ENCODE measurements at places on chromosomes 11 and 22.

GRCh38 chr11:2168286-2169004, 3.2 kb downstream of the TH start:
- no peak for DNase-seq

DNA sequence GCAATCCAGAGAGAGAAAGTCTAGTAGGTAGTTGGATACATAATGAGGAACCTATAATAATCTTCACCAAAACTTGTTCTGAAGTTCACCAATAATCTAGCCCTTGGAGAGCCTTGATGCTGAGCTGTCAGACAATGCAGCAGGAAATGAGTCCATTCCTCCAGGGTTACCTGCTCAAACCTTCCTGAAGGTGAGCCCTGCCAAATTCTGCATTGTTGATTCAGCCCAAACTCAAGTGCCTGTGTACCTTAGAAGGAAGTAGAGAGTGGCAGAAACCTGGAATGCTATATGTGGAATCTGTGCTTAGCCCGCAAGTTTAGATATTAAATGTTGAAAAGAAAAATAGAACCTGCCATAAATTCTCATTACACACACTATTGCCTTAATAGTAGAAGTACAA, 77.4 kb upstream of the SPON1 start:
- no peak for DNase-seq

- DNase-seq: peak; percentile 82
Measured at GRCh38 chr22:46006379-46007002, 29.5 kb upstream of the WNT7B start.

DNA sequence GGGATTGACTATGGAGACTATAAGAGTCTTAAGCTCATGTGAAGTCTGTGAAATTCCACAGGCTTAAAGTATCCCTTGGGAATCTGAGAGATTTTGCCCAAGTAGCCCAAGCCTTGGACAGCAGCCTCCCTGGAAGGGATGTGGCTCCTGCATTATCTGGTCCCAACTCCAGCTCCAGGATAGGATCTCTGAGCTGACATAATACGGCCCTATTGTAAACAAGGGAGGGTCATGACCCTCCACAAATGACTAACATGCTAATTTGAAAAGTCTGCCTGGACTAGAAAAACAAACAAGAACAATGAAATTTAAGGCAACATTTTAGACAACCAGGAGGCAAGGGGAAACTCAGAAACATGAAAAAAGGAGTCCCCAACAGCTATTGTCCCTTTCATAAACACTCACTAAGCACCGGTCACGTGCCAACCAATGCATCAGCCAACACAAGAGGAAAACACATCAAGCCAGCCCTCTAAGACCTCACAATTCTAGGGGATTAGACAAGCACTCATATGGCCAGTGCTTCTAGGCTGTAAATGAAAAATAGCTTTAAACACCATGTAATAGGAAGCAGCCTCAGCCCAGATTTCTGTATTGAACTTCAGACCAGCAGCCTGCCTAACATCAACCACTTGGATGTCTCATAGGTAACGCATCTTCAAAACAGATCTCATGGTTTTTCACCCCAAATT, 101.2 kb upstream of the TIMP3 start:
- no peak for DNase-seq

DNA sequence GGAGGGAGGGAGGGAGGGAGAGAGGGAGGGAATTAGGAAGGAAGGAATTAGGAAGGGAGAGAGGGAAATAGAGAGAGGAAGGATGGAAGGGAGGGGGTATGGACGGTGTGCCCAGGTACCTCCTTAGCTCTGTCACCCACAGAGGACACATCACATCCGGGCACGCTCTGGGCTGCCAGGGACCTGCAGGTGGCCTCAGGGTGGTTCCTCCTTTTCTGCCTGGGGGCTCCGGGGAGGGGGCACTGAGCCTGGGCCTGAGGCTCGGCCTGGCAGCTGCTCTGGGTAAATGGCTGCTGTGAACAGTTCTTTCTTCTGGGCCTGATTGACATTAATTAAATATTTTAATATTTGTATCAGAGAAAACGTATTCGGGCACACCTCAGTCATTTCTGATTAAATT, 733.5 kb downstream of the BRD1 start:
- no peak for DNase-seq

DNA sequence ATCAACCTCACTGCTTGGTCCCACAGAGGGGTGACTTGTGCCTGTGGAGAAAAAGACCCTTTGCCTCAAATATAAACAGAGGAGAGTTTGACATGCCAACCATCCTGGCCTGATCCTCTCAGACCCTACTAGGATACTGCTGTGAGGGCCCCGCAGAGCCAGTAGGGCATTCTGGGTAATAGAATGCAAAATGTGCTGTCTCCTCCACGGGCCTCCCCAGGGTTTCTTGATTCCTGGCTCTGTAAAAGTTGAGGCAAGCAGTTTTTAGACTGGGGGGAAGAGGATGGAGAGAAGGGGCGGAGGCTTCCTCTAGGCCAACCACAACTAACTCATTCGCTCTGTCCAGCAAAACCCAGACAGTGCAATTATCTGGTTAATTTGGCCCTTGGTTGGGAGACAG, 81.7 kb downstream of the SYN3 start:
- DNase-seq: no peak

DNA sequence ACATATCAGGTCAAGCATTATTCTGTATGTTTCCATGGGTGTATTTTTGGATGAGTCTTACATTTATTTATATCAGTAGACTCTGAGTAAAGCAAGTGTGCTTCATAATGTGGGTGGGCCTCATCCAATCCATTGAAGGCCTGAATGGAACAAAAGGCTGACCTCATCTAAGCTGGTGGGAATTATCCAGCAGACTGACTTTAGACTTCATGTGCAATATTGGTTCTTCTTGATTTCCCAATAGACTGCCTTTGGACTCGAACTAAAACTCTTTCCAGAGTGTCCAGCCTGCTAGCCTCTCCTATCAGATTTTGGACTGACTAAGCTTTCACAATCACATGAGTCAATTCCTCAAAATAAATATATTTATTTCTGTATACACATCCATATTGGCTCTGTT, 116.2 kb downstream of the KIF18A start:
- no peak for DNase-seq

DNA sequence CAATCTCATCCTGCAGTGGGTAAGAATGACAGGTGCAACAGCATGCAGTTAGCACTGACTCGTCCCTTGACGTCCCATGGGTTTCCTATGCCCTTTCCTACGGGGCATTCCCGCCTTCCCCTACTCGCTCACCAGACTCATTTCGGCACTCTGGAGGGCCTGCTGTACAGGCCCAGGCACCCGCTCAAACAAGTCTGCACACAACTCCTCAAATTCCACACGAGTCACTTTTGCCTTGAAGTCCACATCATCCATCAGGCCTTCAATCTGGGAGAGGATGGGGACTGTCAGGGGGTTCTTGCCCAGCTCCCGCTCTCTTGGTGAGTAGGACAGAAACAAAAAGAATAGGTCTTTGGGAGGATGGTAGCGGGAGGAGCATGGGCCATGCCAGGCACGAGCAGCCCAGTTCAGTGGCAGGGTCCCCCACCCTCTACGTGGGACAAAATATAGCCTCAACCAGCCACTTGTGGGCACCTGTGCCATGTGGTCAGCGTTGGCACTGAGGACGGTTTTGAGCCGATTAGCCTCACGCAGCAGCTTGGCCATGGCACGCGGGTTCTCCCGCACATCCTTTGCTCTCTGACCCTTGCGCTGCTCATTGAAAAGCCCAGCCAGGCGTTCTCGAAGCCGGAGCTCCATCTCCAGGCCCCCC, 4.7 kb downstream of the HYOU1 start:
- DNase-seq: no peak

DNA sequence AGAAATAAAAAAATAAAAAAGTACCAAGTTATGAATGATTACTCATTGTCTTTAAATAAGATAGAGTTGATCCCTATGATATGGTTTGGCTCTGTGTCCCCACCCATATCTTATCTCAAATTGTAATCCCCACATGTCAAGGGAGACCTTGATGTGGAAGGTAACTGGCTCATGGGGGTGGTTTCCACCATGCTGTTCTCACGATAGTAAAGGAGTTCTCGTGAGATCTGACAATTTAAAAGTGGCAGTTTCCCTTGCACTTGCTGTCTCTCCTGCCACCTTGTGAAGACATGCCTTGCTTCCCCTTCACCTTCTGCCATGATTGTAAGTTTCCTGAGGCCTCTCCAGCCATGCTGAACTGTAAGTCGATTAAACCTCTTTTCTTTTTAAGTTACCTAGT, 18.8 kb downstream of the QSER1 start:
- no peak for DNase-seq

GRCh38 chr11:67996622-67997474, 7.0 kb downstream of the UNC93B1 start:
- no peak for DNase-seq

GRCh38 chr11:114059984-114060391, 477 bp downstream of the ZBTB16 start:
- DNase-seq: no peak

DNA sequence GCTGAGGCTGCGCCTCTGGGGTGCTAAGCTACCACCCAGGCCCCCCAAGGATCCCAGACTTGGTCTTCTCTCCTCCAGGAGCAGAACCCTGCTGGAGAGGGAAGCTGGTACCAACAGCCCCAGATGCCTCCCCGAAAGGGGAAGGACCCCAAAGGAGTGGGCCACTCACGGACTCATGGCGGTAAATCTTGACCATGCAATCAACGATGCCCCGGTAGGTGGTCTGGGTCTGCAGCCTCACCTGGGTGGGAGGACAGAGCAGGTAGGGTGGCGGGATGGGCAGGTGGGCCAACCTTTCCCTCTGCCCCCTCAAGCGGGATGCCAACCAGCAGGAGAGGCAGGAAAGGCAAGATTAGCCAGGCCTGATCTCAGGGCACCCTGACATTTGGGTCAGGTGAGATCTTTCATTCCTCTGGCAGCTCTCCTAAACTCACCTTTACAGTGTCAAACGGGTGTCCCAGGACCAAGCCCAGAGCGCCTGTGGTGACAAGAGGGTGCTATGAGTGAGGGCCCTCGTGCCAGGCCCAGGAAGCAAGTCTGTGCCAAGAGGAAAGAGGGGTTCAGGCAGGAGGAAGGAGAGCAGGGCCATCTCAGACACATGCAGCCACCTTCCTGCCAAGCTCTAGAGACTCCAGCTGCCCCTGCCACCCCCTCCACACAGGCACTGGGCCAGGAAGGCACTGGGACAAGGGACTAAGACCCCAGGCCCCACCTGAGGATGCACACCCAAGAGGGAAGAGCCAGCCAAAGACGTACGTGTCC, 2.6 kb downstream of the SLC25A45 start:
- DNase-seq: no peak

All from stimulated activated CD8-positive, alpha-beta memory T cell treated with anti-CD3 and anti-CD28 coated beads, Interleukin-12 subunit alpha, Interleukin-12 subunit beta, amount 100 ng/mL, for 1 hour (primary cell).